ENCODE measurements at places on chromosomes 2 and 18.

GRCh38 chr2:171864357-171864985 lies 29.6 kb downstream of the SLC25A12 start:
- no peak overlapping the region for H3K4me3 ChIP-seq
- H3K36me3 ChIP-seq, result peaks cover 10% of the 10 kb centered on the region
- H3K27me3 ChIP-seq, result no peaks in the 10 kb centered on the region
- H3K4me1 ChIP-seq, result peaks cover 38% of the 10 kb centered on the region
- peak overlapping the region; percentile 60 for H3K27ac ChIP-seq

DNA sequence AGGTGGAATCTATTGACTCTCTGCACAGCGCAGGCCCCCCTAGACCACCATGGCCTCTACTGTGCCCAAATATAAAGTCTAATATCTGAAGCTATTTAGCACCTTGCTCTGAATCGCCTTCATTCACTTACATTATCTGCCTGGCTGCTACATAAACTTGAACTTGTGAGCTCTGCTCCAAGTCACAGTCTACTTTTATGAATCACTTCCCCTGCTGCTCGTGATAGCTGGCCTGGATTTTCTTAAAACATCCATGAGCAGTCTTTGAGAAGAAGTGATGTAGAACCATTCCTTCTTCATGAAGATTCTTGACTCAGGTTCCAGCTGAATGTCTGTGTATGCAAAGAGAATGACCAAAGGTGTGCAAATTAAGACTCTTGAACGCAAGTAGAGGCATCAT lies 359.5 kb downstream of the RND3 start:
- no peaks in the 10 kb centered on the region for H3K4me1 ChIP-seq
- no peaks in the 10 kb centered on the region for H3K27me3 ChIP-seq
- H3K4me3 ChIP-seq, result no peak overlapping the region
- no peak for DNase-seq
- no peaks in the 10 kb centered on the region for H3K36me3 ChIP-seq

DNA sequence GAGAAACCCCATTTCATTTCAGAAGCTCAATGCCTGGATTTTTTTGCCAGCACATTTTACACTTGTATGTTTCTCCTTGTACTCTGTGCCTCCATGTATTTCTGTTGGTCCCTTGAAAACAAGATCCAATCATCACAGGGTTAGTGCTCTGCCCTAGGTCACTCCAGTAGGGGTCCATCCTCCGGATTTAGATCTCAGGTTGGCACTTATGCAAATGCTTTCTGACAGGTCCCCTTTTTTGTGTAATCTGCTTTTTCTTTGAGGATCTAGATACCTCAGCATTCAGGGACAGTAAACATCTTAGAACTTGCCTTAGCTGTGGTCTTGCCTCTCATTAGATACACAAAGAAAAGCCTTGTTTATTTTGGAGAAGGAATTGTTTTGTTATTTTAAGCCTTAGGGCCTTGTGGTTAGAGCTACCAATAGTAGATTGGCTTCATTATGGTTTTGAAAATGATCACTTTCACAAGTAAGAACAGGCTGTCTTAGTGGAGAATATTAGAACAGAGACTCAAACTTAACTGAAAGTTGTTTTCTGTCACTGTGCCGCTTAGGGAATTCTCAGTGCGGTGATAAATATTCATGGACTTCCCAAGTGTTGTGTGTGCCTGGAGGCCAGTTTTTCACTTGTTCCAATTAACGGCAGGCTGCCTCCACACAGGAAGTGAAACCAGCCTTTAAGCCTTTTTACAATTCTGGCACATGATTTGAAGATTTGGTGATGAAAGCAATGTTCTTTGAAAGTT lies 7.8 kb downstream of the MERTK start:
- H3K4me3 ChIP-seq, result no peak overlapping the region
- no peak for DNase-seq
- H3K27ac ChIP-seq, result peak overlapping the region; percentile 65
- no peaks in the 10 kb centered on the region for H3K36me3 ChIP-seq

DNA sequence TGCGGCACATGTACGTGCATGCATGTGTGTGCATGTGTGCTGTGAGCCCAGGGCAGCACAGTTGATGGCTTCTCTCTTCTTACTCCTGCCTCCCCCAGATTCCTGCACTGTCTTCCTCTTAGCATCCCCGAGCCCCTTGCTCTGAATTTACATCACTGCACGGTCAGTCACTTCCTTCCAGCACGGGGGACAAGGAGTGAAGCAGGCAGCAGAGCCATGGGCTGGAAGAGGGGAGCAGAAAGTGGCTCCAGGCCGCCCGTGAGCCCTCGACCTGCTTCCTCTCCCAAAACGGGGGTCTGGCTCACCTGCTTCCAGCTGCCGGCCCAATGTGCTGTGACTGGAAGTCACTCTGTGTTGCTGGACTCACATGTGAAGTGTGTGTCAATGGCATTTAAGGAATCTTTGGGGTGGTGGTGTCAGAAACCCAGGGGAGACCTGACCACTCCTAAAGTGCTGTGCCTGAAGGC lies 106.1 kb downstream of the FAM210A start:
- no peak for DNase-seq
- H3K27me3 ChIP-seq, result no peaks in the 10 kb centered on the region
- peaks cover 26% of the 10 kb centered on the region for H3K4me1 ChIP-seq
- H3K4me3 ChIP-seq, result no peak overlapping the region
- no peak overlapping the region for H3K27ac ChIP-seq
